ENCODE measurements at places on chromosomes 4 and X.

- no peak for DNase-seq
Measured at GRCh38 chr4:23038626-23039491, 346.1 kb downstream of the GBA3 start.

DNA sequence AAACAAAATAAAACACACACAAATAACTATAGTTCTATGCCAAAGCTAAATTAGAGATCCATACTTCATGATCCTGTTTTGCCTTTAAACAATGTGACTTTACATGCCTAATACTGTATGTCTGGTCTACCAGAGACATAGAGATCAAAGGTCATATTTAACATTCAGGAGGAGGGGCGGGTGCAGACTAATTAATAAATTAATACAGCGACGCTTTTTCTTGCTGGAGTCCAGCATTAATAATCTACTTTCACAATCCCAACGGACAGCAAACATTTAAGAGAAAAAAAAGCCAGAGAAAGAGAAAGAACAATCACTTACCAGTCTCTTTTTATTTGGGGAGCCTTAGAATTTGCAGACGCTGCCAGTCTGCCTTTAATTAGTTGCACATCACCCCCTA lies 509 bp downstream of the CXXC4 start:
- no peak for DNase-seq

DNA sequence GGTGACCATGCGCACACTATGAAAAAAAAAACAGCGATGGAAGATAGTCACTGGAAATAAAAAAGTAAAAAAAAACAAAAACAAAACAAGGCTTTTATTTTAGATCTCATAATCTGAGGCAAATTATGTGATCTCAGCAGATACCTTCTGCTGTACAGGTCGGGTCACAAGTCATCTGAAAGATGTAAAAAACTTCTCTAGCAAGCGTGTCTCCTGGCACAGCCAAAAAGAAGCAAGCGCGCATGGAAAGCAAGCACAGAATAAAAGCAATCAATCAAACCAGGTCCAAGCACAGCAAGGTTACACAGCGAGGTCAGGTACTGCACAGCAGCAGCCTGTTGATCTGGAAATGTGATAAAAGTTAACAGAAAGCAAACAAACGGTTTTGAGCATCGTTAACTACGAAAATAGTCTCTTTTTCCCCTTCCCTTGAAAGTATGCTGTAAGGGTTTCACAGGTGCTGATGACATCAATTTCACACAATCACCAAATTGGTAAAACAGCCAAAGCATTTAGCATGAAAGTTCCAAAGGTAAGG lies 79.3 kb upstream of the MTNR1A start:
- DNase-seq = no peak

GRCh38 chr4:3355266-3355748 lies 62.5 kb downstream of the RGS12 start:
- DNase-seq = no peak

DNA sequence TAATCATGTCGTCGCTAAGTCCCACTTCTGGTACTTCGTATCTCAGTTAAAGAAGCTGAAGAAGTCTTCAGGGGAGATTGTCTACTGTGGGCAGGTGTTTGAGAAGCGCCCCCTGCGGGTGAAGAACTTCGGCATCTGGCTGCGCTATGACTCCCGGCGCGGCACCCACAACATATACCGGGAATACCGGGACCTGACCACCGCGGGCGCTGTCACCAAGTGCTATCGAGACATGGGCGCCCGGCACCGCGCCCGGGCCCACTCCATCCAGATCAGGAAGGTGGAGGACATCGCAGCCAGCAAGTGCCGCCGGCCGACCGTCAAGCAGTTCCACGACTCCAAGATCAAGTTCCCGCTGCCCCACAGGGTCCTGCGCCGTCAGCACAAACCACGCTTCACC lies 11.3 kb downstream of the PNCK start:
- DNase-seq = no peak

GRCh38 chr4:181968371-181968770 lies 274.8 kb upstream of the TENM3 start:
- DNase-seq = no peak

All from Kasumi-1 (cell line).